Right lung (tissue), 10 donors: ENCODE measurements at places on chromosomes 2 and 18.

GRCh38 chr2:128395640-128396499 is 77.2 kb upstream of the HS6ST1 start:
- no peak for DNase-seq

DNA sequence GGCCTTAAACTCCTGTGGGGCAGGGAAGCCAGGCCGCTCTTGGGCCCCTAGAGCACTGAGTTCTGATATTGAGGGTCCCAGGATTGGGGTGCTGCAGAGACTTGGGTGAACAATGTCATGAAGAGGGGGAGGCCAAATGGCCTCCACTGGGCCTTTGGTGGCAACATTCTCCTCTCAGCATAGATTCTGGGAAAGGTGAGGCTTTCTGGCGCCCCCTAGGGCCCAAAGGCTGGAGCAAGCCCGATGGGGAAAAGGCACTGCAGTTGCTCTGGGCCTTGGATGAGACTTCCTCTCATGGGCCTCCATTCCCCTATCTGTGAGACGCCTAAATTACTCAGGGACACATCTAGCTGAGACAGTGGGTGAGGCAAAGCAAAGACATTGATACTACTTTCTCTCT is 84.8 kb downstream of the ACAA2 start:
- no peak for DNase-seq

DNA sequence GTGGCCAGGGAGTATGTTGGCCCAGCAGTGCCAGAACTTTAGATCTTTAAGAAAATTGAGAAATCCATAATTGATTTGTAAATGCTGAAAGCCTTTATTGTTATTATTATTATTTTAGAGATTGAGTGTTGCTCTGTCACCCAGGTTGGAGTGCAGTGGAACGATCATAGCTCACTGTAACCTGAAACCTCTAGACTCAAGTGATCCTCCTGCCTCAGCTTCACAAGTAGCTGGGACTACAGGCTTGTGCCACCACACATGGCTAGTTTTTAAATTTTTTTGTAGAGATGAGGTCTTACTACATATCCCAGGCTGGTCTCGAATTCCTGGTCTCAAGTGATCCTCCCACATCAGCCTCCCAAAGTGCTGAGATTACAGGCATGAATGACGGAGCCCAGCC is 143.2 kb upstream of the CCDC68 start:
- DNase-seq = no peak

GRCh38 chr2:210442878-210443277 is 33.7 kb downstream of the LANCL1 start:
- no peak for DNase-seq

DNA sequence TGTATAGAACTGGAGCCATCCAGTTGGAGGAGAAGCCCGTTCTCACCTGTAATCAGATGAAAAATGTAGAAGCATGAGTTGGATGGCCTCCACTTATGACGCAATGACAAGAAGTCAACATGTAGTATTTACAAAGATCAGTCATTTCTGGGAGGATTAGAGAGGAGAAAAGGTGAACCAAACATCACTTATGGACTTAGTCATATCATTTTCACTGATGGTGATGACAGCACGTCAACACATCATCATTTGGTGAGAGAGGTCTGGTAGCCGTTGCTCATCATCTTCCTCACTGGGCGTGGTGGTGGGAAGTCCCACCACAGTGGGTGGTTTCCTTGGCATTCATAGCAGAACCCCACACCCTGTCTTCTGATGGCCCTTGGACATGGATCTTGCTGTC is 264.2 kb upstream of the EPAS1 start:
- DNase-seq = no peak

DNA sequence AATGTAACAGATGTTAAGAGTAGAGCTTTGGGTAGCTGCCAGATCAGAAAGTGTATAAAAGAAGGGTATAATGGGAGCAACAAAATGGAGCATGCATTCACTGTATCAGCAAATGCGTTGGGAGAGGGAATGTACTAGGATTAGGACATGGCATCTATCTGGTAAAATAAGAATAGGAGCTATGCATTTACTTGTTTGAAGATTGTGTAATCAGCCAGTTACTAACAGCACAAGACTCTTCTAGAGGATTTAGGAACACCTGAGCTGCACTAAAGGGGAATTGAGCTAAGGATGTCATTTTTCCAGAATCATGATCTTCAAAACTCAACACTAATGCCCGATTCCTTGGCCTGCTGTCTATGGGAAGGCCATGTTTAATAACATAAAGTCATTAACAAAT is 394.2 kb upstream of the TNP1 start:
- no peak for DNase-seq

DNA sequence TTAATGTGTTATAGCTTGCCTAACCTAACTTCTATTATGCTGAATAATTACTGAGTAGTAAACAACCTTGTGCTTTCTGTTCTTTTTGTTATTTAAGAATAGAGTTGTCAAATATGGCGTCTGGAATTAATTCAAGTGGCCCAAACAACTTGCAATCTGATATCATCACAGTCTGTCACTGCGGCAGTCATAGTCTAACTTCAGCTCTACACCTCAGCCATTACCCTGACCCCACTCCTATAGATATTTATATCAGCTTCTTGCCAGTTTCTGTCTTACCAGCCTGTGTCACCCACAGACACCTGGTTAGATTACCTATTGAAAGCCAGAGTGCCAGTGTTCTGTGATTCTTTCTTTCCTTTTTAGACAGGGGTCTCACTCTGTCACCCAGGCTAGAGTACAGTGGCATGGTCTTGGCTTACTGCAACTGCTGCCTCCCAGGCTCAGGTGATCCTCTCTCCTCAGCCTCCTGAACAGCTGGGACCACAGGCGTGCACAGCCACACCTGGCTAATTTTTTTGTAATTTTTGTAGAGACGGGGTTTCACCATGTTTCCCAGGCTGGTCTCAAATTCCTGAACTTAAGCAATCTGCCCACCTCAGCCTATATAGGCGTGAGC is 14.1 kb upstream of the KLHL41 start:
- no peak for DNase-seq

- DNase-seq = no peak
These were observed 11.3 kb downstream of the QPCT start for GRCh38 chr2:37355735-37356134.

DNA sequence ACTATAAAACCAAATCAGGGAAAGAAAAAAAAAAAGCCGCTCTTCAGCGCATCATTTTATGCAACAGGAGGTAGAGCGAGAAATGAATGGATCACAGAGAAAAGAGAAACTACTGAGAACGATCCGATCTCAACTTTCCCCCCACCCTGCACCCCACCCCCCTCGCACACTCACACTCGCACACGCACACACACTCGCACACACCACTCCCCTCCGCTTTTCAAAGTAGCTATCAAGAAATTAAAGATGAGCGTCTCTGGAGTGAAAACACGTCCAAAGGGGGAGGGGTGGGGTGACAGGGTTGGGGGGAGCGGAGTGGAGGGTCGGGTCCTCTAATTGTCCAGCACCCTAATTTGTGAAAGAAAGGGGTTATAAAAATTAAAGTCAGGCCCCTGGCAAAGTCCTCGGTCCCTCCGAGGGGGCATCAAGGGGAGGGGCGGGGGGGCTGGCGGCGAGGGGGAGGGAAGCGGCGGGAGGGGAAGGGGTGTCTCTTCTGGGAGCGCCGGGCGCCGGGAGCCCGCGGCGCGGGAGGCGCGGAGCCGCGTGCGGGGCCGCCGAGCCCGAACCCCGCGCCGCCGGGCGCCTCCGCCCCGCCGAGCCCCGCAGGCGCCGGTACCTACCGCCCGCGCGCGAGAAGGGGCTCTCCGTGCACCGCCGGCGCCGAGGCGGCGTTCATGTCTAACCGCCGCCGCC is 428 bp downstream of the TCF4 start:
- DNase-seq = peak; percentile 52

GRCh38 chr2:71043531-71044407 is 24.7 kb upstream of the NAGK start:
- DNase-seq = no peak

DNA sequence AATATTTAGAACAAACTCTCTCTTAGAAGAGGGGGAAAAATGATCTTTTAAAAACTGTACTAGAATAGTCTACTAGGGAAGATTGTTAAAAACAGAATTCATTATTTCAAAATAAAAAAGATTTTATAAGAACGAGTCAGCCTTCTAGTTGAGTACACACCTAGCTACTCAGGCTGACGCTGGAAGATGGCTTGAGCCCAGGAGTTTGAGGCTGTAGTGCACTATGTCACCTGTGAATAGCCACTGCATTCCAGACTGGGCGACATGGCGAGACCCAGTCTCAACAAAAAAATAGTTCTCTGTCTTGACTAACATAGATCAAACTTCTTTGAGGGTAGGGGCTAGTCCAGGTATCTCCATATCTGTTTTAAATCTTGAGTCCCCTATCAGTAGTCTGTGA is 33.9 kb downstream of the ERLEC1 start:
- no peak for DNase-seq

DNA sequence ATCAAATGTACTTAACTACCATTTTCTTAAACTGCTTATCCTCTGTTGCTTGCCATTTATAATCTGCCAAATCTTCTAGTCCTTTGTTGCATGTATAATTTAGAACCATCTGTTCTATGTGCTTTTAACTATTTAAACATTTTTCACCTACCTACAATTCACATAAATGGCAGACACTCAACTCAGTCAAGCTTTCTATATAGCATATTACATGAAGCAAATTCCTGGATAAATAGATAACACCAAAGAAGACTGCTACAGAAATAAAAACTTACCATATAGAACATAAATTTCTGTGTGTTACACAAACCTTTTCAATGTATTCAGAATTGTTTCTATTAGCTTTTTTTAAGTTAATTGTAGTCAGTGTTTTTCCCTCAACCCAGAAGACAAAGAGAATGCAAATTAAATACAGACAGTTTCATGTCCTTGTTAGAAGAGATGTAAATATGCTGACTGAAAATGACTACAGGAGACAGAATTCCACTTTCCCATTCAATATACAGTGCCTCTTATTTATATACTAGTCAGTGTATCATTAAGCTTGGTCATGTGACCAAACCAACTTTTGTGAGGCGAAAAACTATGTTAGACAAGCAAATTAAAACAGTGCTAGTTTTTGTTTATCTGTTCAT is 2.6 kb downstream of the BAZ2B start:
- DNase-seq = no peak

DNA sequence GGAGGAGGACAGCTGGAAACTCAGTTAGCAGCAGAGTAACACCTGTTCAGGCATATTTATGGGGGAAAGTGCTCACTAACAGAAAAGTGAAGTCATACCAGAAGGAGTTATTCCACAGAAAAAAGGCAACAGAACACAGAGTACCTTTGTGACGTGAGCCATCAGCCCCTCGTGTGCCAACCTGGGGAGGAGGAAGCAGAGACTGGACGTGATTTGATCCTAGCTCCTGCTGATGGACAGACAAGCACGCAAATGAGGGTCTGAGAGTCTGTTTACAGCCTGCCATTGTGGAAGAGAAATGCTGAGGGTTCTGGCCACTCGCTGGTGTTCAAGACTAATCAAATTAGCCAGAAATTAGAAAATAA is 120.7 kb downstream of the ZNF521 start:
- no peak for DNase-seq

DNA sequence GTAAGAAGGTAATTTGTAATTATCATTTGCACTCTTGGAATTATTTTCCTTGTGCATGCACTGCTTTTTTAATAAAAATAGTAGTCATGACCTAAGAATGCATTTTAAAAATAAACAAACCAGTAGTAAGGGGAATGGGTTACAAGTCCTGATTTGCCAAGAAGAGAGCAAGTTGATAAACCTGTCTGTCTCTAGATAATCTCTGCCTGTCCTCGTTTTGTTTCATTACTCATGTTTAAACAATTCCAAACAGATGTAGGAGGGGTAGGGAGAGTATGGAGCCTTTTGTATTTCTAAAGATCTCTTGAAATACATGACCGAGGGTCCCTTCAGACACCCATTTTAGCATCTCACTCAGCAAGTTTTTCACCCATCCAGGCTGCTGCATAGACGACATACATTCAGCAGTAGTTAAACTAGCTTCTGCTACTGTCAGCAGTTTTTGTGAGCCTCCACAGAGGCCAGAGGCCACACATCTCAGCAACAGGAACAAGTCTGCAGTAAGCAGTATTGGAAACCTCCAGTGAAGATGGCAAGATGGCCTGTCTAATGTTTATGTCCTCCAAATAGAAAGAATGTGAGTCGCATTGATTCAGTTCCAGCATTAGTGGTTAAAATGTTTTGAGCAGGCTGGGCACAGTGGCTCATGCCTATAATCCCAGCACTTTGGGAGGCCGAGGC is 2.3 kb upstream of the EXOC6B start:
- no peak for DNase-seq

- DNase-seq = no peak
These were observed 29.8 kb downstream of the GPR39 start for GRCh38 chr2:132446444-132446843.

GRCh38 chr2:137525132-137525531 is 439.1 kb upstream of the HNMT start:
- no peak for DNase-seq

DNA sequence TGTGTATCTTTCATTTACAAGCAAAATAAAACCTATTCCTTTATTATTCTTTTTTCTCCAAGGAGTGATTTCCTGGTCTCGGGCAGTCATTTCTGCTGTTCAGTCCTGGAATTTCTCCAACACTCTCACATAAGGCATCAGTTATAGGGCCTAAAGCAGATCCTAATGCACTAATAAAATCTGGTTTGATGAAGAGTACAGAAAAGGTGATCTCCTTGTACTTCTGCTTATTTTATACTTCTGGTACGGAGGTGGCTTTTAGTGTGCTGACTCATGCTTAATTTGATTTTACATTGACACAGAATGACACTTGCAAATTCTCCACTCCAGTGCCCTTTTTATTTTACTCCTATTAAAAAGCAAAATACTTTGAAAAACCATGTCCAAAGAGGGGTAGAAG is 157.4 kb downstream of the DOK6 start:
- no peak for DNase-seq
